ENCODE measurements at places on chromosomes 5 and 9. TPM values are rescaled to one million over a fixed set of nuclear protein-coding genes. Genes with fewer than 3 reads are reported as not detected.

DNA sequence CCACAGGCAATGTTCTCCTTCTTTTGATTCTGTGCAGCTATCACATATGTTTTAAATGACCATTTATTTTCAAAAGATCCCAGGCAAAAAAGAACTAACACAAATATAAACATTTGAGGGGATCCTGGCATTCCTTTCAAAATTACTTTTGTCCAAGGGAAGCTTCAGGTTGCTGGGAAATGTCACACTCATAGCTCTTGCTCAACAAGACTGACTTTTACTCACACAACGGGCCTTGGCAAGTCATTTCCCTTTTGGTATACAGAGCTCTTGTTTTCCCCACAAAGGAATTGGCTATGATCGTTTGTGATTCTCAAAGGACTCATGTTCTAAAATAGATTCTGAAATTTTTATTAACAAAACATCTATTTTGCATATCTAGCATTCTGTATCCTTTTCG lies 4.5 kb upstream of the PALM2AKAP2 start:
- no peak for DNase-seq
- H3K36me3 ChIP-seq: no peaks in the 10 kb centered on the region
- no peak overlapping the region for H3K27ac ChIP-seq
- peaks cover 5% of the 10 kb centered on the region for H3K4me1 ChIP-seq
- no peaks in the 10 kb centered on the region for H3K27me3 ChIP-seq
- no peak overlapping the region for H3K4me3 ChIP-seq

DNA sequence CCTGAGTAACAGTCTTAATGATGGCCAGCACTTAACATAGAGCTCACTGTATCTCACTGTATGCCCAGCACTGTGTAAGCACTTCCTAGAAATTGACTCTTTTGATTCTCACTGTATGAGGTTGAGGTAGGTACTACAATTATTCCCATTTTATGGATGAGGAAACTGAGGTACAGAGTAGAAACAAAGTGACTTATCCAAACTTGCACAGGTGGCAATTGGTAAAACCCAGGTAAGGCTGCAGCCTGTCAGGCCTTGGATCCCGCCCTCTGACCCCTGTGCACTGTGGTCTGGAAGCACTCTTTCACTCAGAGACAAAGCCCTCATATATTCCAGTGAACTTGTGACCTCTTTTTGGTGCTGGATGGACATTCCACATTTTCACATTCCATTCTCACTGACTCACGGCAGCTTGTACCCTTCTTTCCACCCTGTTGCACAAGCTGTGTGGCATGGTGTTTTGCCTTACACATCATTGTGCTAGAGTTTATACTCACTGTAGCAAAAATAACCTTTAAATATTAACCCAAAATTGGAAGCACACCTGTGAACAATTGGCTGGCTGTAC lies 21.7 kb downstream of the ANKRD55 start:
- no peak for DNase-seq
- H3K36me3 ChIP-seq: no peaks in the 10 kb centered on the region
- no peak overlapping the region for H3K4me3 ChIP-seq
- H3K4me1 ChIP-seq: no peaks in the 10 kb centered on the region
- H3K27ac ChIP-seq: no peak overlapping the region

Gene FAT2
- total RNA-seq: not detected

- H3K27me3 ChIP-seq: no peaks in the 10 kb centered on the region
- no peak overlapping the region for H3K4me3 ChIP-seq
- H3K4me1 ChIP-seq: no peaks in the 10 kb centered on the region
These were observed 10.8 kb upstream of the ADRA1B start for GRCh38 chr5:159905496-159905895.

GRCh38 chr9:91899219-91899563 lies 50.8 kb downstream of the ROR2 start:
- no peak for DNase-seq
- H3K27me3 ChIP-seq: no peaks in the 10 kb centered on the region
- H3K36me3 ChIP-seq: no peaks in the 10 kb centered on the region
- H3K4me1 ChIP-seq: no peaks in the 10 kb centered on the region

Gene TRPM6
- total RNA-seq: 22.4 TPM

Gene PCDHGB1
- 0.47 TPM for total RNA-seq

- H3K4me1 ChIP-seq: peaks cover 1% of the 10 kb centered on the region
- DNase-seq: no peak
- no peak overlapping the region for H3K4me3 ChIP-seq
- H3K27ac ChIP-seq: no peak overlapping the region
- H3K36me3 ChIP-seq: no peaks in the 10 kb centered on the region
These were observed 180.0 kb upstream of the IL12B start for GRCh38 chr5:159510282-159510681.

Gene AGPAT2
- total RNA-seq: 544 TPM

Gene CYSRT1
- 1.3 TPM for total RNA-seq

DNA sequence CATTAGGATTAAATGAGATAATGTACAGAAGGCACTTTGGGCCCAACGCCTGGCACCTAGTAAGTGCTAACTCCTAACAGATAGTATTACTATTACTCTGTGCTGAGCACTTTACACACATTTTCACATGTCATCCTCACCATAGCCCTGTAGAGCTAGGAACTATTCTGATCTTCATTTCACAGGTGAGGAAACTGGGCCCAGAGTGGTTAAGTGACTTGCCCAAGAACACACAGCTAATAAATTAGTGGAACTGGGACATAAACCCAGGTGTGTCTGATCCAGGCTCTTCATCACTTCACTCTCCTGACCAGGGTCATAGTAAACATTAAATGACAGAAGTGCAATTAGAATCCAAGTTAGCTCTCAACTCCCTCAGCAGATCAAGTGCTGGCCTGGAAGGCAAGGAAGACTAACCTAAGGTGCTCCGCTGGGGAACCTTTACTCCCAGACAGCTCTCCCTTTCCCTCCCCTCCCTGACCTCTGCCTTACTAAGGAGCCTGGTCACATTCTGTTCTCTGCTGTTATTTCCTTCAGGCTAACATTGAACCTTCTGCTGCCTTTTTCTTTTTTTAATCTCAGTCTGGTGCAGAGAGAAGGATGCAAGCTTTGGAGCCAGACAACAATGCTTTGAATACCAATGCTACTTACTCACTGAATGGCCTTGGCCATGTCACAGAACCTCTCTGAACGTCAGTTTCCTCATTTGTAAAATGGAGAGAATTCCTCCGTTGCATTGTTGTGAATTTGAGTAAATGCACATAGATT lies 4.1 kb upstream of the ADRA1B start:
- H3K27me3 ChIP-seq: no peaks in the 10 kb centered on the region
- H3K4me1 ChIP-seq: no peaks in the 10 kb centered on the region
- H3K36me3 ChIP-seq: no peaks in the 10 kb centered on the region

Gene CCNO
- total RNA-seq: not detected

Gene NR4A3
- not detected for total RNA-seq
